ENCODE measurements at places on chromosomes 5 and 9.

- peak; percentile 71 for DNase-seq
Measured at GRCh38 chr9:135926402-135927194, 19.3 kb upstream of the CAMSAP1 start.

GRCh38 chr5:943201-943917 lies 50.7 kb downstream of the TRIP13 start:
- DNase-seq, result no peak

DNA sequence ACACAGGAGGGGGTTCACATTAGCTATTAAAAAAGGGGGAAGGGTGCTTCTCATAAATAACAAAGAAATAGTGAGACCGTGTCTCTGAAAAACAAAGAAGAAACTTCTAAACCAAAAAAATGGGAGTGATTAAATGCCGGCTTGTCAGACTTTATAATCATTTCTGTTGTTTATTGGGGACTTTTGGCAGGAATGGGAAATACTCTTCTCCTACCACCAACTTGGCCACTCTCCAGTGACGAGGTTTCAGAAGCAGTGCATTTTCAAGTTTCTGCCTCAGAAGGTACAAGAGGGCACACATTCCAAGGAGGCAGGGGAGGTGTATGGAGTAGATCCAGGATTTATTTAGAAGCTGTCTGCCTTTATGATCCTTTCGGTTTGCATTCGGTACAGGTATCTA lies 46.2 kb downstream of the LIX1 start:
- no peak for DNase-seq

GRCh38 chr9:131092548-131093440 lies 3.5 kb upstream of the AIF1L start:
- no peak for DNase-seq
